Type B pancreatic cell (in vitro differentiated cells): ENCODE measurements at places on chromosomes 5 and 9.

DNA sequence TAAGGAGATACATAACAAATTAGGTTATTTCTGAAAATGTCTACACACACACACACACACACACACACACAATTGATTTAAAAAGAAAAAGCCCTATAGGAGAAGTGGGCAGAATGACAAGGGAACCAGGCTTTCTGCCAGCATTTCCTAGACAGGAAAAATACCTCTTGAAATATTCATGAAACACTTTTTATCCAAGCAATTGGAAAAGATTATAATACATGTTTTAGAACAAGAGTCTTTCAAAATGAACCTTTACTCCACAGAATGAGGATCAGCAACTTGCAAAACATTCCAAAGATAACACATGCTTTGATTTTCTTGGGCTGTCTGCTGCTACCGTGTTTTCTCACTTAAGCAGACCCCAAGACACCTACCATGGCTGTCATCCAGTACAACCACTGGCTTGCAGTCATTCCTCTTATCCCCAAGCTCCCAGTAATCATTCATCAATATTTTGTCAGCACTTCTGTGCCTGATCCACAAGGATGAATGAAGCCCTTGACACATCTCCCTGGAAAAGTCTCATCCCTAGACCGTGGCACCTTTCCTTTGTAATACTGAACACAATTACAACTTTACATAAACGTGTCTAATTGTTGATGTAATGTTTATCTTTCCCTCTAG is 717.1 kb upstream of the ZNF608 start:
- DNase-seq, result no peak

DNA sequence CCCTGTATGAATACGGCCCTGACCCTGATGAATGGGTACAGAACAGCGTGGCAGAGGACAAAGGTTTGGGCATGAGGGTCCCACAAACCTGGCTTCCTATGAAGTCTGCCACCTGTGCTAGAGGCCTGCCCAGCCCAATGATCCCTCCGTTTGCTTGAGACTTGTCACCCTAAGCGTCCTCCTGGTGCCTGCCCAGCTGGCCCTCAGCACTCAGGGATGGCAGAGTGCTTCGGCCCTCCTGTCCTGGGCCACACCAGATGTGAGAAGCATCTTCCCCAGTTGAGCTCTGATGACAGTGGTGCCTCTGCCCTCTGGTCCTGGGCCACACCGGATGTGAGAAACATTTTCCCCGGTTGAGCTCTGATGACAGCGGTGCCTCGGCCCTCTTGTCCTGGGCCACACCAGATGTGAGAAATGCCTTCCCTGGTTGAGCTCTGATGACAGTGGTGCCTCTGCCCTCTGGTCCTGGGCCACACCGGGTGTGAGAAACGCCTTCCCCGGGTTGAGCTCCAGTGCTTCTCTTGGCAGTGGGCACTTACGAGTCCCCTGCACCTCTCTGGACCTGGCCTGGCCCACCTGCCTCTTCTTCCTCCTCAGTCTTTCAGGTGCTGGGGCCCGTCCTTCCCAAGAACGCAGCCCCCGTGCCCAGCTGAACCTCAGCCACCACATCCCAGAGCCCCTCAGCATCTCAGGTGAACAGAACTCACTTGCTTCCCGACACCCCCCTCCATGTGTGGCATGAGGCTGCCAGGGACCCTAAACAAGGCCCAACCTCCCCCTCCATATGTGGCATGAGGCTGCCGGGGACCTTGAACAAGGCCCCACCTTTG is 253.1 kb upstream of the IRX1 start:
- no peak for DNase-seq

DNA sequence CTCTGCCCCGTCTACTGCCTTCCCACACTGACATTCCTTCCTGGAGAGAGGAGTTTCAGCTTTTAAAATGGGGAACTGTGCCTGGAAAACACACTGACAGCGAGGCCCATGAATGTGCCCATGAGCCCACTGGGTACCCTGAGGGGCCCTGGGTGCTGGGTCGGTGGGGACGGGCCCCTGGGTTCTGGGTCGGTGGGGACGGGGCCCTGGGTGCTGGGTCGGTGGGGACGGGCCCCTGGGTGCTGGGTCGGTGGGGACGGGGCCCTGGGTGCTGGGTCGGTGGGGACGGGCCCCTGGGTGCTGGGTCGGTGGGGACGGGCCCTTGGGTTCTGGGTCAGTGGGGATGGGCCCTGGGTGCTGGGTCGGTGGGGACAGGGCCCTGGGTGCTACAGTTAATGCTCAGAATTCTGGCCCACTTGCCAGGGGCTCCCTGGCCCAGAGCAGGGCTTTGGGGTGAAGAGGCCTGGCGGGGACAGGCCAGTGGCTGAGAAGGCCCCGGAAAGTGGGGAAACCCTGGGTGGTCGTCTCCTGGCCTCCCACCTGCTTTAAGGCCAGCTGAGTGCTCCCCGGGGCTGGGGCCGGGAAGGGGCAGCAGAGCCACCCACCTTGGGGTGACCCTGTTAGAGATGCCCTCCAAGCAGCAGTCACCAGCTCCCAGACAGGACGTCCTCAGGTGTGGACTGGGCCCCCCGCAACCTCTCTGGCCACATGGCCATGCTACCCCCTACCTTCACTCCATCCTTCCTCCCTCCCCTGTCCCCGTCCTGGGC is 2.5 kb downstream of the GPSM1 start:
- no peak for DNase-seq

- DNase-seq, result no peak
These were observed 46.3 kb downstream of the MAST4 start for GRCh38 chr5:66642538-66642937.

- no peak for DNase-seq
These were observed 24.3 kb upstream of the POMT1 start for GRCh38 chr9:131478421-131478868.

DNA sequence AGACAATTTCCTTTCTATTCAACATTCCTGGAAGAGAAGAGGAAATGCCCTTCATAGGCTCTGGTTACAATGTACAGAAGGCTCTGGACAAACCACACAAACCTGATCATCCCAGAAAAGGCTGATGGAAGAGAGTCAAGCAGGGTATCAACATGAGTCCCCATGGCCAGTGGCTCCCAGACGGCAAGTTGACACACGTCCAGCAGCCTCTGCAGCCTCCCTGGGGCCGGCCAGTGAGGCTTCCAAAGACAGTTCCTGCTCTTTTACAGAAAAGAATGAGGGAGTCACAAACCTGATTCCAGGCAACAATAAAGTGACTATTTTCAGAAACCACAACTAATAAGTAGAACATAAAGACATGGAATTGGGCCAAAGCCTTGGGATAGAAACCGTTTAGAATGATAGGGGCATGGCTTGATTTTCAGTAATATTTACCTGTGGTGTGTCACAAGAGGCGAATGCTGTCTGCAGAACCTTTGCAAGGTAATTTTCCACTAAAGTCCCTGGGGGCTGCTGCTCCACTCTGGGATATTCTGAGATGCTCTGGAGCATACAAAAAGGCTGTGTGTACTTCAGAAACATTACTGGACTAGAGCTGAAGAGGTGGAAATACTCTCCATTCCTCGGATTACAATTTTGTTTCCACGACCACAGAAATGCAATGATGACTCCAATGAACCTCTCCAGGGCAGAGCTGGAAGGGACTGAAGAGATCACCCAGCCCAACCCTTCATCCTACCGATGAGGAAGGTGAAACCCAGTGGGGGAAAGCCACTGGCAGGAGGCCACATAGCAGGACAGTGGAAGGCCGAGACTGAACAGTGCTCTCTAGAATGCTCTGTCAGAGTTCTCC is 10.4 kb downstream of the MED27 start:
- DNase-seq, result no peak

- DNase-seq, result no peak
These were observed 20.1 kb downstream of the CXXC5 start for GRCh38 chr5:139668064-139668880.

- no peak for DNase-seq
These were observed 86.9 kb upstream of the PITX1 start for GRCh38 chr5:135120951-135121350.

DNA sequence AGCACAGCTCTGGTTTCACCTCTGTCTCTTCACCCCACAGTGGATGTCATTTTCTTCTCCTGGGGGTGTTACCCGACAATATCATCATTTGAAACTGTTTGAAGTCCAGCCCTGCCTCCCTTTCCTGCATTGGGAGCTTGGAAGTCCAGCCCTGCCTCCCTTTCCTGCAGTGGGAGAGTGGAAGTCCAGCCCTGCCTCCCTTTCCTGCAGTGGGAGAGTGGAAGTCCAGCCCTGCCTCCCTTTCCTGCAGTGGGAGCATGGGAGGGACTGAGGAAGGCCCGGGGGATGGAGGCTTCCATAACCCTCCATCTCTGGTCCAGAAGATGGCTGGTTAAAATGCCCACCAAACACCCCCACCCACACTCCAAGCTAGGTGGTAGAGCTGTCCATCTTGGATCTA is 59.8 kb downstream of the SYK start:
- no peak for DNase-seq

DNA sequence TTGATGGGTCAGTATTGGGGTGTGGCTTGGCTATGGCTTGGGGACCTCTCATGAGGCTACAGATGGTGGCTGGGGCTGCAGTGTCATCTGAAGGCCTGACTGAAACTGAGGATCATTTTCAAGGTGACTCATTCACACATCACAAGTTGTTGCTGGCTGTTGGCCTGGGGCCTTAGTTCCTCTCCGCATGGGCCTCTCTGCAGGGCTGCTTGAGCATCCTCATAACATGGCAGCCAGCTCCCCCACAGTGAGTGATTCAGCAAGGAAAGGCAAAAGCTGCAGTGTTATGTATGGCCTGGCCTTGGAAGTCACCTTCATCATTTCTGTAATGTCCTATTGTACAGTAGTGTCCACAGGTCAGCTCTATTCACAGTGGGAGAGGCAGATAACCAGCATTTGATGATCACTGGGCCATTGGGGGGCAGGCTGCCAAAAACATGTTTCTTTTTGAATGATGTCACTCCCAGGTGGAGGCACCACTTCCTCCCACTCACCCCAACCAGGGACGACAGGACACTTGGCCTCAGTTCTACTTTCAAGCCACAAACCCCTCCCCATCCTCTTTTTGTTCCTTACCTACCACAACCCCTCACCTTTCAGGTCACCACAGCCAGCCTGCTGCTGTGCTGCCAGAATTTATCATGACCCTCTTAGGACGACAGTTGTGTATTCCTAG is 14.4 kb downstream of the FGD3 start:
- no peak for DNase-seq

- DNase-seq, result no peak
These were observed 120.7 kb upstream of the SLIT3 start for GRCh38 chr5:169421677-169422076.

GRCh38 chr5:149487672-149488071 is 63.6 kb downstream of the CSNK1A1 start:
- DNase-seq, result no peak

- no peak for DNase-seq
These were observed 76.7 kb upstream of the FST start for GRCh38 chr5:53403758-53404157.

DNA sequence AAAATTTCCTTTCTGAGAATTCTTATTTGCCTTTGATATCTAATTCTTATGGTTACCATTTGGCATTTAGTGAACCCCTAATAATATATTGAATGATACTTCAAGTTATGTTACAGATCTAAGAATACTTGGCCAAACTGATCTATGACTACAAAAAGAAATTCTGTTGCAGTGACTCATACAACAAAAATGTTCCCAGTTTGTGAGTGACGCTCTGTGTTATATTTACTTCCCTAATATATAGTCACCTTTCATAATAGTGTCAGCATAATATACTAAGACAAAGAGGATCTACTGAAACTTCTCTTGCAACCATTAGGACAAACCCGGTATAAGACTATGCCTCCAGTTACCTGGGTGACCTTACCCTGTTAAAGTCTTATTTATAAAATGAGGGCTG is 216.9 kb upstream of the TLX3 start:
- no peak for DNase-seq

- DNase-seq, result no peak
These were observed 23.3 kb upstream of the MGAT1 start for GRCh38 chr5:180825768-180826525.

DNA sequence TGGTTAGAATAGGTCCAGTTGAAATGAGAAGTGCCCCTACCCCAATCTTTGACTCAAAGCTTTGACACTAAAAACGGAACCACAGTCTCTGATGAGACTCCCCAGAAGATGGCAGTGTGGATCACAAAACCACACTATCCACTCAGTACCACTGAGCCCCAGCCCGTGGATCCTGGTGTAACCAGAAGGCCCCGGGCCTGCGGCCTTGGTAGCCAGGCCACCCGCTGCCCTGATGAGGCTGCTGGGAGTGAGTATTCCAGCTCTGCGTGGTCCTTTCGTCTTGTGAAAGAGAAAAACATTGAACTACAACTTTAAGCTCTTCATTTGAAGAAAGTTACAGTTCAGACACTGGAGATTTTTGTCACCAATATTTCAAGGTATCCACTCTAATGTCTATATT is 42.2 kb upstream of the FBP1 start:
- DNase-seq, result peak; percentile 75

DNA sequence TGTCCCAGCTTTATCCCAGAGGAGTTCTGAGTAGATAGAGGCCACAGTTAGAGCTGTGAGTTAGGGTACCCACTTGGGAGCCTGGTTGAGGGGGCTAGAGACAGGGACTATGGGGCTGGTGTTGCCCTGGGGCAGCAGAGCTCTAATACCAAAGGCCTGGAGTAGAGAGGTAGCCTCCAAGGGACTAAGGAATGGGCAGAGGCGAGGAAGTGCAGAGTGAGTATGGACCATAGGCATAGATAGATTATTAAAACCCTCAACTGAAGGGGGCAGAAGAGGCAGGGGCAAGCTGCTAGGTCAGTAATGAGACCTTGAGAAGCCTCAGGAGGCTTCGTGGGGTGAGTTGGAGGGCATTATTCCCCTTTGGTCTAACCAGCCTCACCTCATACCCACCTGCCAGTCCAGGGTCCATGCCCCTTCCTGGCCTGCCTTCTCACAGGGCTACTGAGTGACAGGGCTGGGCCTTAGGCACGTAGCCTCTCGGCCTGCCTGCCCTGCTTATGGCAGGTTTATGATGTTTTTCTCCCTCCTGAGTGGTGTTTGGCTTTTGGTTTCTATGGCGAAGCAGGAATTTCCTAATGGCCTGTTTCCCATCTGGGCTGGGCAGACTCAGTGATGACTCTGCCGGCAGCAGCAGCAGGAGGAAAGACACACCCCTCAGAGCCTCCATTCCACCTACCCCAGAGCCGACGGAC is 8.0 kb downstream of the PDLIM4 start:
- DNase-seq, result peak; percentile 74

- no peak for DNase-seq
These were observed 437.3 kb upstream of the MPDZ start for GRCh38 chr9:13716601-13717321.

DNA sequence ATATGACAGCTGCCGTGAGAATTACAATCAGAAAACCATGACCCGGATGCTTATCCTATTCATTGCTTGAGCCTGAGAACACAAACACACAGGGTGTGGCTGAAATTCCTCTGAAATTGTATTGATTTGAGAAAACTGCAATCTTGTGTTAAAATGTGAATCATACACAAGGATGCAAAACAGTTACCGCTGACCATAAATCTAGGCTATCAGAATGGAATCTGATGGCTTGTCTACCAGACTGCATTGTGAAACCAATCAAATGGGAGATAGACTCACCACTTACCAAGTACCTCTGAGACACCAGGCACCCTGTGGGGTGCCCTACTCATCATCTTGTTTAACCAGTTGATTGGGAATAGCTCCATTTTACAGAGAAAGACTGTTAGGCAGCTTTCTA is 188.7 kb upstream of the MSX2 start:
- DNase-seq, result no peak

GRCh38 chr9:14846871-14847311 is 63.3 kb downstream of the FREM1 start:
- DNase-seq, result peak; percentile 71
